ENCODE measurements at places on chromosomes 5 and 9. TPM values are rescaled to one million over a fixed set of nuclear protein-coding genes. Genes with fewer than 3 reads are reported as not detected.

The ANKRD18A gene
- not detected for total RNA-seq

The ADGRD2 gene
- not detected for total RNA-seq

The PCDHB14 gene
- 0.77 TPM for total RNA-seq

The ACO1 gene
- total RNA-seq: 51.1 TPM

The ORM2 gene
- not detected for total RNA-seq

The NEURL1B gene
- 6.1 TPM for total RNA-seq

The NUDCD2 gene
- total RNA-seq: 7.4 TPM

The GDA gene
- total RNA-seq: under 0.01 TPM

The SIT1 gene
- total RNA-seq: not detected

Data from fibroblast of lung (primary cell).